ENCODE measurements at places on chromosomes 6 and 20. TPM values are rescaled to one million over a fixed set of nuclear protein-coding genes. Genes with fewer than 3 reads are reported as not detected.

GRCh38 chr6:67717281-67717680, 917.8 kb upstream of the ADGRB3 start:
- H3K27ac ChIP-seq: no peak overlapping the region
- no peaks in the 10 kb centered on the region for H3K4me1 ChIP-seq
- DNase-seq: no peak
- H3K27me3 ChIP-seq: no peaks in the 10 kb centered on the region
- no peaks in the 10 kb centered on the region for H3K36me3 ChIP-seq

DNA sequence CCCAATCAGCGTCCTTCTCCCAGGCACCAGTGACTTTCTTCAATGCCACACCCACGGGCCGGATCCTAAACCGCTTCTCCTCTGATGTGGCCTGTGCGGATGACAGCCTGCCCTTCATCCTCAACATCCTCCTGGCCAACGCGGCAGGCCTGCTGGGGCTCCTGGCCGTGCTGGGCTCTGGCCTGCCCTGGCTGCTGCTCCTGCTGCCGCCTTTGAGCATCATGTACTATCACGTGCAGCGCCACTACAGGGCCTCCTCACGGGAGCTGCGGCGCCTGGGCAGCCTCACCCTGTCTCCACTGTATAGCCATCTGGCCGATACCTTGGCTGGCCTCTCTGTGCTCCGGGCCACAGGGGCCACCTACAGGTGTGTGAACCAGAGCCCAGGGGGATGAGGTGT, 9.8 kb downstream of the DLK2 start:
- no peaks in the 10 kb centered on the region for H3K4me1 ChIP-seq
- DNase-seq: no peak
- H3K36me3 ChIP-seq: peaks cover 9% of the 10 kb centered on the region
- H3K4me3 ChIP-seq: no peak overlapping the region
- no peak overlapping the region for H3K27ac ChIP-seq

The VGLL2 gene
- total RNA-seq: not detected

- H3K36me3 ChIP-seq: no peaks in the 10 kb centered on the region
- no peak overlapping the region for H3K27ac ChIP-seq
- no peak overlapping the region for H3K4me3 ChIP-seq
- no peak for DNase-seq
- H3K4me1 ChIP-seq: peaks cover 7% of the 10 kb centered on the region
- peaks cover 81% of the 10 kb centered on the region for H3K27me3 ChIP-seq
Observed at GRCh38 chr20:24321973-24322372, 147.5 kb upstream of the SYNDIG1 start.

The ANGPT4 gene
- not detected for total RNA-seq

- peak overlapping the region; percentile 73 for H3K4me3 ChIP-seq
- peak; percentile 92 for DNase-seq
- H3K4me1 ChIP-seq: peaks cover 28% of the 10 kb centered on the region
- no peaks in the 10 kb centered on the region for H3K27me3 ChIP-seq
- peak overlapping the region; percentile 41 for H3K27ac ChIP-seq
Observed at GRCh38 chr6:26311385-26312095, 53.5 kb upstream of the BTN3A2 start.

The MYBL2 gene
- total RNA-seq: 103 TPM

The SCGN gene
- total RNA-seq: not detected

GRCh38 chr20:10653599-10654249, 20.1 kb downstream of the JAG1 start:
- no peak overlapping the region for H3K4me3 ChIP-seq
- peak overlapping the region; percentile 66 for H3K27ac ChIP-seq

DNA sequence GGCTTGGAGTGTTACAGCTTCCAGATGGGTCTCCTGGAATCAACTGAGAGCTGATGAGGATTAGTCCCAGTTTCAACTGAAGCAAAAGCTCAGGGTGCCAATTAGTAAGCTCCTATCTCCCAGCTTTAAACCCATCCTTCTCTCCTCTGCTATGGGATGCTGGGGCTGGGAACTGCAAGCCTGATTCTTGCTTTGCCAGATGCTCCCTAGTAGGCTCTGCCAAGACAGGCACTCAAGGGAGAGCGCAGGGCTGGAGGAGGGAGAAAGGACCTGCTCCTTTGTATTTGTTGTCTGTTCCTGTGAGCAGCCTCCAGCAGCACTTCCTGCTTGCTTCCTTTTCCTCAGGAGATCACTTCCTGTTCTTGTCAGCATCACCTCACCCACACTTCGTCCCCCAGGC, 309.7 kb downstream of the KIF16B start:
- peaks cover 13% of the 10 kb centered on the region for H3K4me1 ChIP-seq
- no peak overlapping the region for H3K4me3 ChIP-seq
- no peak overlapping the region for H3K27ac ChIP-seq

GRCh38 chr6:11128608-11129007, 17.1 kb upstream of the ERVFRD-1 start:
- DNase-seq: no peak
- H3K4me3 ChIP-seq: no peak overlapping the region

The SEMG1 gene
- total RNA-seq: not detected

- H3K4me1 ChIP-seq: peaks cover 15% of the 10 kb centered on the region
- H3K27ac ChIP-seq: no peak overlapping the region
- no peaks in the 10 kb centered on the region for H3K27me3 ChIP-seq
- H3K36me3 ChIP-seq: no peaks in the 10 kb centered on the region
Observed at GRCh38 chr20:1618954-1619540, 762 bp downstream of the SIRPB1 start.

The PI16 gene
- total RNA-seq: 0.07 TPM

DNA sequence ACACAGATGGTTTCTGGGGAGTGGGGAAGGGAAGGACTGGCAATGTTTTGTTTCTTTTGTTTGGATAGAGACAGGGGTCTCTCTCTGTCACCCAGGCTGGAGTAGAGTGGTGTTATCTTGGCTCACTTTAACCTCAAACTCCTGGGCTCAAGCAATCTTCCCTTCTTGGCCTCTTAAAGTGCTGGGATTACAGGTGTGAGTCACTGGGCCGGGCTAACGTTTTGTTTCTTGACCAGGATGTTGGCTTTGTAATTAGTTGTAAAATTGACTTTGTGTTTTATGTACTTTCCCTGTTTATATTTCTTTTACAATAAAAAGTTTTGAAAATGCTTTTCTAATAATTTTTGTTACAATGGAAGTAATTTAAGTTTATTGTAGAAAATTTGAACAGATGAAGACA, 10.9 kb downstream of the SPATS1 start:
- no peak overlapping the region for H3K27ac ChIP-seq
- H3K27me3 ChIP-seq: 0 out of 2 replicates have a peak, but pooled peaks cover 8% of the 10 kb centered on the region
- peak; percentile 42 for DNase-seq
- peaks cover 6% of the 10 kb centered on the region for H3K4me1 ChIP-seq
- H3K4me3 ChIP-seq: no peak overlapping the region

The TINAG gene
- total RNA-seq: not detected

GRCh38 chr6:14109411-14109826, 8.2 kb upstream of the CD83 start:
- no peak overlapping the region for H3K4me3 ChIP-seq
- H3K36me3 ChIP-seq: no peaks in the 10 kb centered on the region
- no peak overlapping the region for H3K27ac ChIP-seq

- no peaks in the 10 kb centered on the region for H3K36me3 ChIP-seq
- peaks cover 55% of the 10 kb centered on the region for H3K27me3 ChIP-seq
- DNase-seq: no peak
- no peak overlapping the region for H3K27ac ChIP-seq
- no peak overlapping the region for H3K4me3 ChIP-seq
Observed at GRCh38 chr6:24051942-24052589, 73.9 kb upstream of the NRSN1 start.

The CRYBG1 gene
- 19.9 TPM for total RNA-seq

GRCh38 chr6:98787435-98787834, 46.9 kb upstream of the POU3F2 start:
- DNase-seq: no peak
- no peak overlapping the region for H3K4me3 ChIP-seq
- H3K27me3 ChIP-seq: peaks cover 81% of the 10 kb centered on the region
- no peaks in the 10 kb centered on the region for H3K36me3 ChIP-seq
- H3K27ac ChIP-seq: no peak overlapping the region
- no peaks in the 10 kb centered on the region for H3K4me1 ChIP-seq
